ENCODE measurements at places on chromosomes 7 and 10.
A peak's percentile ranks its signal among the peaks of the same experiment; 100 is the strongest.

- DNase-seq, result peak; percentile 62
Observed at GRCh38 chr7:90595801-90596670, at the start of gene CDK14. Gene CDK14 (plus strand): TSS chr7:90596321. CDS start chr7:90596628, 307 bp downstream.

- no peak for DNase-seq
Observed at GRCh38 chr7:138645284-138645683, 55.9 kb downstream of the SVOPL start.

- no peak for DNase-seq
Observed at GRCh38 chr7:466465-467191, 53.0 kb downstream of the PDGFA start.

DNA sequence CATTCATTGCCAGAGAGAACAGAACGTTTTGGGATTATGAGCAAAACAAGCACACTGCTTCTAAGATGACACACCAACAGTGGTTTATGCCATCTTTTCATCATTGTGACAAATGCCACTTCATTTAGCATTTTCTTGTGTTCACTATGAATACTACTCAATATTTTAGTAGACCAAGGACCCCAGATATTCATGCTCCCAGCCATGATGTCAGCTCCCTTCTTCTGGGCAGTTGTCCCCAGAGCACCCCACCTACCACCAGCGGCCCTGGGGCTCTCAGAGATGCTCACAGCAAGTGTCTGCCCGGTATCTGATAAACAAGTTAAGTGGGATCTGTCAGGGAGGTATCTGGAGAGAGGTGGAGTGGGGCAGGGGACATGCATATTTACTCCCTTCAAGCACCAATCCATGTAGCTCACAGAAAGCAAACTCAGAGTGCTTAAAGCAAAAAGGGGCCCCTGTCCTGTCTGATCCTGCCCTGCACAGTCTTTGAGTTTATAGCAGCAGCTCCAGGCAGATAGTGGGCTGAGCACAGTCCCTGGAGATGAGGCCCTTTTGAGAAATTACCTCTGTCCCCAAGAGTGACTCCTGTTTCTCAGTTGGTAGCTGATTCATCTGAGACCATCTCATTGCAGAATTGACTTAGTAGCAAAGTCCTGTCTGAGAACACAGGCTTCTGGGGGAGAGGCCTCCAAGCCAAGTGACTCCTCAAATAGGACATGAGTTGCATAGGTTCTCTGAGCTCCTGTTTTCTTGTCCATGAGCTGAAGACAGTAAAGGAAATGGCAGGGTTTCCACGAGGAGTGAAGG is 281.8 kb upstream of the KLF6 start:
- DNase-seq, result no peak

GRCh38 chr10:96585736-96586418 is 935 bp downstream of the TM9SF3 start:
- no peak for DNase-seq
